H1 (cell line): ENCODE measurements at places on chromosomes 4 and X. TPM values are rescaled to one million over a fixed set of nuclear protein-coding genes. Genes with fewer than 3 reads are reported as not detected.

DNA sequence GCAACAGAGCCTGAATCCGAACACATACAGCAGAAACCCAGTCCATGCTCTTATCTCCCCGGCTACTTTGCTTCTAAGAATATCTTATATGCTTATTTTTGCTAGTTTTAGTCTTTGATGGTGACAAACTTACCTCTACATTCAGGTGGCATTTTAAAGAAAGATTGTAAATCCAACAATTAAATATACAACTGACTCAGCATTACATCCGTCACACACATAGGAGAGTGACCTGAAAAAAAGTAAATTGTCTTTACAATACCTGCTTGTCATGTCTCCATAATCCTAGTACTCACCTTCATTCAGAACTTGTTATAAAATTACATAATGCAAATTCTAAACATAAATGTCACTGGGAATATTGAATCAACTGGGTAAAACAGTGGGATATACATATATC is 30.6 kb upstream of the BMP3 start:
- no peak for DNase-seq

DNA sequence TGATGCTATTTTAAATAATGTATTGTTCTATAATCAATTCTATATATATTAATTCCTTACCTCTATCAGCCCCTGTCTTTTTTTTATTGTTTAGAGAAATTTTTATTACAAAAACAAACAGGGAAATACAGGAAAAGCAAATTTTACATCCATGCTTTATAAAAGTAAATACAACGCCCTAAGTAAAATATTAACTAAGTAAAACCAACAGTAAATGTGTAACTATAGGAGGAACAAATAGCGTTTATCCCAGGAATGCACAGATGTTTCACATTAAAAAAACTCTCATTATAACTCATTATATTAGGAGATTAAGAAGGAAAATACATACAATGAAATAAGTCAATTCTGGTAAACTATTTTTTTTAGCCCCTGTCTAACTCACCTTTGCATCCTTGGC is 8.2 kb upstream of the ITM2A start:
- DNase-seq, result no peak

GRCh38 chrX:119871245-119871598 is 311 bp downstream of the RNF113A start:
- DNase-seq, result no peak

The SLC9A7 gene
- total RNA-seq, result 12.7 and 17.2 TPM in 2 replicates

The CT83 gene
- not detected in 2 replicates for total RNA-seq
